ENCODE measurements at places on chromosomes 12 and 14.

GRCh38 chr12:104350211-104351056, 46.9 kb downstream of the EID3 start:
- no peak for DNase-seq

- DNase-seq, result no peak
Observed at GRCh38 chr12:18646286-18646890, 91.4 kb downstream of the PLCZ1 start.

DNA sequence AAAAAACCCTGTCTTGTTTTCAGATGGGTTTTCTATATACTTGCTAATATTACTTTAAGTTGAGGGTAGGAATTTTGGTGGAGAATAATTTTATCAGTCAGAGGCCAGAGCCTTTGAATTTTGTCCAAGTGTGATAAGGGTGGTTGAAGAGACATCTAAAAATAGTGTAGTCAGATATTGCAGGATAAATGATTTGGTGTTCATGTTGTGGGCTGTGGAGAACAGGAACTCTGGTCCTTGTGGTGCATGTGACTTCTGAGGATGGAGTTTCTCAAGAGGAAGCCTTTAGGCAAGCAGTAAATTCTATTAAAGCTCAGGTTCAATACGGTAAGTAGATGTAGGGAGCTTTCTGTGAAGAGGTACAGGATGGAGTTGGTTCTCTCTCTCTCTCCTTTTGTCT, 2.8 kb downstream of the ADAM21 start:
- no peak for DNase-seq

- no peak for DNase-seq
Observed at GRCh38 chr12:93244514-93245077, 133.1 kb upstream of the NUDT4 start.

- DNase-seq, result peak; percentile 77
Observed at GRCh38 chr12:124352839-124353238, 57.9 kb downstream of the RFLNA start.

- no peak for DNase-seq
Observed at GRCh38 chr14:79842270-79842669, 369.0 kb downstream of the DIO2 start.

DNA sequence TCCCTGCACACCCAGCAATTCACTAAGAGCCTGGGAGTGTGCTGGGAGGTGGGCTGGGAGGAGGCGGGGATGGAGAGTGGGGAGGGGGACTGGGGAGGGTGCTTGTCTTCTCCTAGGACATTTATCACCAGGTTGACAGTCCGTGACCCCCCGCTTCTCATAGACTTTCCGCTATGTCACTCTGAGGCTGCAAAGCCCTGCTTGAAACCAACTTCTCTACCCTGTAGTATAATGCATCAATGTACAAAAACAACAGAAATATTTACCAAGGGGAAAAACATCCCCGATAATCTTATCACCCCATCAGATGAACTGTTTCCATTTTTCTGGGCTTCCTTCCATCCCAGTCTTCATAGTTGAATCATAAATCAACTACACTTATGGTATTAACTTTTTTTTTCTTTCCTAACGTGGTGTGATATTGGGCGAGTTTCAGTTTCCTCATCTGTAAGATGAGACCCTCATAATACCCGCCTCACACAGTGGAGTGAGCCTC, 28.6 kb upstream of the BATF start:
- no peak for DNase-seq

GRCh38 chr12:111451649-111452129, 46.0 kb downstream of the SH2B3 start:
- peak; percentile 11 for DNase-seq

DNA sequence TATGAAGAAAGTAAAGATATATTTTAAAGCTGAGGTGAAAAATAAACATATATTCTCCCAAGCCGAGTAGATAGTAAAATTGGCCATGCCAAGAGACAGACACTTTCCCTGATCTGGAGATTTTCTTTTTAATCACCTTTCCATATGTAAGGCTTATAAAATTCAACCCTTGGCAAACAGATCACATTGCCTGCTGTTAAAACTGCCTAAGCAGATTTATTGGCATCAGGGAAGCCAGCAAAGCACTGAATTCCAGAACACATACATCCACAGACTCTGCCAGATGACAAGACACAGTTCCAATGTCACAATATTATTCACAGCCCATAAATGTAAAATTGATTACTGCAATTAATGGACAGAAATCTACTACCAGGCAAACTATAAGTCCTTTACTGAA, 78.2 kb upstream of the GARIN2 start:
- no peak for DNase-seq

- peak; percentile 29 for DNase-seq
Observed at GRCh38 chr12:94149119-94149780, 873 bp downstream of the PLXNC1 start.

DNA sequence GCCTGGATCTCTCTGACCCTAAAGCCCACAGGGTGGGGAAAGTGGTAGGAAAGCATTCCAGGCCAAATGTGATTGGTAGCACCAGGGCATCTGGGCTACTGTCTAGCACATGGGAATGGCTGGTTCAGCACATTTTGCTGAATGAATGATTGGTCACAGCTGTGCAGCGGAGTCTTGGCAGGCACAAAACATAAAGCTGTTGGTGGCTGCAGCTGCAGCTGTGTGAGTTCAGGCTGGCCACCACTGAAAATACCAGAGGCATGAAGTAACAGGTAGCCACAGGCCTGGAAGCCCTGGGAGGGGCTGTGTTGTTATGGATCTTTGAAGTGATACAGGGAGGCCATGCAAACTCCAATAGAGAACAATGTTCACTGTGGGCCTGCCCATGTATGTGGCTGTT, 72.7 kb downstream of the MYRFL start:
- no peak for DNase-seq

GRCh38 chr14:76696791-76697190, 64.5 kb upstream of the VASH1 start:
- no peak for DNase-seq

- DNase-seq, result no peak
Observed at GRCh38 chr12:91074154-91074709, 16.4 kb upstream of the KERA start.

DNA sequence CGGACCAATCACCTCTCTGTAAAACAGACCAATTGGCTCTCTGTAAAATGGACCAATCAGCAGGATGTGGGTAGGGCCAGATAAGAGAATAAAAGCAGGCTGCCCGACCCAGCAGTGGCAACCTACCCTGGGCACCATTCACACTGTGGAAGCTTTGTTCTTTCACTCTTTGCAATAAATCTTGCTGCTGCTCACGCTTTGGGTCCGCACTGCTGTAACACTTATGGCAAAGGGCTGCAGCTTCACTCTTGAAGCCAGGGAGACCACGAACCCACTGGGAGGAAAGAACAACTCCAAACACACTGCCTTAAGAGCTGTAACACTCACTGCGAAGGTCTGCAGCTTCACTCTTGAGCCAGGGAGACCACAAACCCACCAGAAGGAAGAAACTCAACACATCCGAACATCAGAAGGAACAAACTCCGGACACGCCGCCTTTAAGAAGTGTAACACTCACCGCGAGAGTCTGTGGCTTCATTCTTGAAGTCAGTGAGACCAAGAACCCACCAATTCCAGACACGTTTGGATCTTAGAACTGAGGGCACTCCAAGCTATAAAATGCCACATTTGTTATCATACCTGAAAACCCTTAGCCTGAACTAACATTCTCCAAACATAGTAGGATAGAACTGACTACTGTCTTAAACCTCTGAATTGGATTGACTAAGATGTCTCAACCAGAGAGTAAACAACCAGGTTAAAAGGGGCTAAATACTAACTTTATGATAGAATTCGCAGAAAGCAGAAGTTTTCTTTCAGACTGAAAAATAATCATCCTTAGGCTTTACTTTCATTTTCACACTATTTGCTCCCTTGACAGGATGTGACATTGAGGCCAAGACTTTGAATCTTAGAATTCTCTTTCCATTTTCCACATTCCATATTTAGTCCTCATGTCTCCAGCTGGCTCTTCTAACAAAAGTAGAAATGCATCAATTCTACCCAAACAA, 33.6 kb downstream of the CDKL1 start:
- no peak for DNase-seq

DNA sequence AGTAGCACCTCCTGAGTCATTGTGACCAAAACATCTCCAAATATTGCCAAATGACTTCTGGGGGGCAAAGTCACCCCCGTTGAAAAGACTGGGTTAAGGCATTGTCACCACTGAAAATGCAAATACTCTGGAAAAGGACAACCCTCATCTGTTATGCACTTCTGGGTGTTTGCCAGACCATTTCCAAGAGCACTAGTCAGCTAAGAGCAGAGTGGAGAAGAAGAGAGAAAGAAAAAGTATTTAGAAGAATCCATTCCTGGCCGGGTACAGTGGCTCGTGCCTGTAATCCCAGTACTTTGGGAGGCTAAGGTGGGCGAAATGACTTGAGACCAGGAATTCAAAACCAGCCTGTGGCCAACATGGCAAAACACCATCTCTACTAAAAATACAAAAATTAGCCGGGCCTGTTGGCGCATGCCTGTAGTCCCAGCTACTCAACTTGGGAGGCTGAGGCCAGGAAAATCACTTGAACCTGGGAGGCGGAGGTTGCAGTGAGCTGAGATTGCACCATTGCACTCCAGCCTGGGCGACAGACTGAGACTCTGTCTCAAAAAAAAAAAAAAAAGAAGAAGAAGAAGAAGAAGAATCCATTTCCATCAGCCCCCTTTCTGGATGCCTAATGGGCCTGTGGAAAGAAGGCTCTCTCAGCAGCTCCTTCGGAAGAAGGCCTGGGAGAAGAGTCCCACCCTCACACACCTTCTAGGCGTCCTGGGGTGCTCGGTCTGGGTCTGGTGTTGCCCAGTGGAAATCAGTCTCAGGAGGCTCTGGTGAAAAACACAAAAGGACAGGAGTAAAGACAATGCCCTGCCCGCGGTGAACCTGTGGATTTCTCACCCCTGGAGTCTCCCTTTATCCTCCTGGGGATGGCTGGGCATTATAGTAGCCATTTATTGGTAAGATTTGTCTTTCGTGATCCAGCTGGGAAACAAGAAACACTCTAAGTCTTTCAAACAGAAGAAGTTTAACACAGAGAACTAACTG, 3.5 kb upstream of the LTBR start:
- no peak for DNase-seq

GRCh38 chr14:77301103-77301502, 19.6 kb downstream of the POMT2 start:
- no peak for DNase-seq

DNA sequence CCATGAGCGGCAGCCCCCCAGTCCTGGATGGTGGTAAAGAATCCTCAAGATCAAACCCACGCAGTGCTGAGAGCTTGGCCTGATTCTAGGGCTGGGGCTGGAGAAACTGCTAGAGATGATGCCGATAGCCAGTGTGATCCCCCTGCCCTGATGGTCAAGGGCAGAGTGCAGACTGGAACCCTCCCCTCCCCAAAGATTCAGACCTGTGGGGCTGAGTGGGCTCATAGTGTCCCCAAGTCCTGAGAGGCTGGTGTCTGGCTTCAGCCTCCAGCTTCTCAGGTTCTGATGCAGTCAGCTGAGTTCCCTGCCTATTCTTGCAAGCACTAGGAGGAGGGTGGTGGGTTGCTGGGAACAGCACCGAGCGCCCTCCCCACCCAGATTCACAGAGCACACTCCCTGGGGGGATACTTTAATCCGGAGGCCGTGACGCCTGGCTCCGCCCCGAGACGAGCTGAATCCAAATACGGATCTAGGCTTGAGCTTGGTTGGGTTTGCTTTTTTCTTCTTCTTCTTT, 11.9 kb downstream of the RHOF start:
- no peak for DNase-seq

DNA sequence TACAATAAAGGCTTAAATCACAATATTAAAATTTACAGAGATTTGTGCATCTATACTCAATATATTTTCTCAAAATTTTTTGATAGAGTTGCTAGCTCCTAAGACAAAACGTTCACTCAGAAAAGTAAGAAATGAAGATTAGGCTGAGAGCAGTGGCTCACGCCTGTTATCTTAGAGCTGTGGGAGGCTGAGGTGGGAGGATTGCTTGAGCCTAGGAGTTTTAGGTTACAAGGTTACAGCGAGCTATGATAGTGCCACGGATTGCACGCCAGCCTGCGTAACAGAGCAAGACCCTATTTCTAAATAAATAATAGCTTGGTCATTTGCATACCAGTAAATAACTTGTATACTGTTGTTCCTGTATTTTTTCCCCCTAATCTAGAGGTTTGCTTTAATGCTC, 35.0 kb upstream of the CFL2 start:
- DNase-seq, result no peak

- DNase-seq, result no peak
Observed at GRCh38 chr14:23729720-23730387, 93.7 kb downstream of the DHRS2 start.

DNA sequence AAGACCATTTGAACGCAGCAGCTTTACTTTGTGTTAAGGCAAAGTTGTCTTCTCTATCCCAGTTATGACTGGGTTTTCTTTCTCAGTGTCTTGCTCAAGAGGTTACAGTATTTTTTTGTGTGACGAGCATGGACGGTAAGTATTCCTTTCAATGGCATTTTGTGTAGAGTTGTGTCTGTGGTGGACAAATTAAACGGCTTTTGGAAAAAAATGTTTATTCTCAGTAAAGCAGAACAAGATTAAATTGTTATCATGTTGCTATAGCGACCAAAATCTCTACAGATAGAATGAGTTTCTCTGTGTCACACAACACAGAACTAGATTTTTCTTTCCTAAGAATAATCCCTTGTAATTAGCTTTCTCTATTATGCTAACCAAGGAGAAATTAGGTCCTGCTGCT, 417.1 kb downstream of the AEBP2 start:
- no peak for DNase-seq

DNA sequence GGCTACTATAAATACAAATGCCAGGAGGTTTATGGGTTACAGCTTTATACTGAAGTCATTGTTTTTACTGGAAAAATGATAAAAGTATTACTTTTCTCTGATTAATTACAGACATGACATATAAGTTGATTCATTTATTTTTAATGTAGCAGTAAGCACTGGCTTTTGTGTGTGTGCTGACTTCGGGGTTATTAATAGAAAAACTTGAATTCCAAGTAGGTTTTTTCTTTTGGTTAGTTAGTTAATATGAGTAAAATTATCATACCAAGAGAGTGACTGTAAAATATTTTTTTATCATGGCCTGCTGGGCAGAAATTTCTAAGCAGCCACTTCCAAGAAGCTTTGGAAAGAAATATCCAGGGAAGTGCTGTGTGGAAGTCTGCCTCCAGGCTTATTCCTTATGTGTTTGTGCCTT, 56.4 kb downstream of the IFT81 start:
- DNase-seq, result no peak

DNA sequence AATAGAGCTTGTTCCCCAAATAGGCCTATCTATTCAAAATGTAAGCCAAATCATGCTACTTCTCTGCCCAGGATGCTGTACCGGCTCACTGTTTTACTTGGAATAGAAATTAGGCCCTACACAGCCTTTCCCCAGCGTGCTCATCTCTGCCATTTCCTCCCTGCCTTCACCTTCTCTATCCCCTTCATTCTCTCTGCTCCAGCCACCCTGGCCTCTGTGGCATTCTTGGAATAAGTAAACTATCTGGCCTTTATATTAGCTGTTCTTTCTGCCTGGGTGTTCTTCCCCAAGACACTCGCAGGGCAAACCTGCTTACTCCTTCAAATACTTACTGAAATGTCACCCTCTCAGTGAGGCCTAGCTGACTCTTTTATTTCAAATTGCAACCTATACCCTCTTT, 30.9 kb upstream of the DYRK2 start:
- DNase-seq, result no peak

- no peak for DNase-seq
Observed at GRCh38 chr12:51630986-51631385, 40.0 kb downstream of the SCN8A start.

- DNase-seq, result no peak
Observed at GRCh38 chr14:77752799-77753516, 8.0 kb downstream of the SNW1 start.

GRCh38 chr12:74317078-74317601, 220.5 kb upstream of the ATXN7L3B start:
- DNase-seq, result peak; percentile 13
